Hematopoietic multipotent progenitor cell (in vitro differentiated cells): ENCODE measurements at places on chromosomes 1 and 21.

- no peak for DNase-seq
Observed at GRCh38 chr1:5798151-5798730, 194.0 kb downstream of the NPHP4 start.

GRCh38 chr1:202161151-202162046 lies 997 bp upstream of the PTPN7 start:
- no peak for DNase-seq

DNA sequence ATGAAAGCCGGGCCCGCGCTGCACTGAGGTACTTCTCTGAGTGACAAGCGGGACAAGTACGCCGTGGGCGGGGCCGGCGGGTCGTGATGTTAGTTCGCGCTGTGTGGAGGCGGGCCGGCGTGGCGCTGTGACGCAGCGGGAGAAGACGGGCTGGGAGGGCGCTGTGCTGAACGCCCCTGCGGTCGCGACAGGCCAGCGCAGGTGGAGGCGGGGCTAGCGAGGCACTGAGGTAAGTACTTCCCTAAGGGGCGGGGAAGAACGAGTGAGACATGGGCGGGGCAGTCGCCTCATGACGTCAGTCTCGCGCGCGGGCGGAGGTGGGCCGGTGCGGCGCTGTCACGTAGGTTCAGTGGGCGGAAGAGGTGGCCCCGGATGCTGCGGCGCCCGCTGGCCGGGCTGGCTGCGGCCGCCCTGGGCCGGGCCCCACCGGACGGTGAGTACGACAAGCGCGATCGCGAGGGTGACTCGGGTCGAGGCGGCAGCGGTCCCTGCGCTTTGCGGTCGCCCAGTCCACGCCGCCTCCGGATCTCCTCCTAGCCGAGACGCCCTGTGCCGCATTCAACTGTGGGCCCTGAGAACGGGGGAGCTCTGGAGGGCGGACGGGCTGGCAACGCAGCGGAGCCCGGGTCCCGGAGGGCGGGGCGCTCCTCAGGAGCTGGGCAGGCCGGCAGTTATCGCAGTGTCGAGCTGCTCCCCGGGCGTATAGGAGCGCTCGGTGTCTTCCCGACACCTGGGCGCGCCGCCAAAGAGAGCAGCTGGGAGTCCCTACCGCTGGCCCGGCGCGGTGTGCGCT lies at the start of gene GUK1:
TSS of gene GUK1 (plus strand) at position 349 of the 793 bp plus-strand sequence. CDS start at position 373, 24 bp downstream.
- DNase-seq = peak; percentile 100

GRCh38 chr1:96464522-96464921 lies 257.1 kb upstream of the PTBP2 start:
- no peak for DNase-seq

DNA sequence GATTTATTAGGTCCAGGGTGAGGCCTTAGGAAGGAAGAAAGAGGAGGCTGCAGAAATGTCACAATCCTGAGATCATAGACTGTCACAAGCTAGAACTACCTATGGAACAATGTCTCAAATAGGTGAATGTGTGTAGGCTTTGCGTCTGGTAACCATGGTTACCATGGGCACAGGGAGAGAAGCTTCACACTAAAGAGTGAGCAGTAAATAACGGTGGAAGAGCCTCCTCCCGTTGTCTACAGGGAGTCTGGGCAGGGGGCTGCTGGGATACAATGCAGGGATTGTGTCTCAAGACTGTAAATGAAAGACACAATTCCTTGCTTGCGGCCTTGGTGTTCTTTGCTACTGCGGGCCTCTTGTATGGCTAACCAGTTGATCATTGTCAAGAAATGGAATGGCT lies 28.2 kb upstream of the KCNJ6 start:
- DNase-seq = no peak

- DNase-seq = no peak
Observed at GRCh38 chr1:160935527-160936258, 18.9 kb downstream of the ITLN2 start.

DNA sequence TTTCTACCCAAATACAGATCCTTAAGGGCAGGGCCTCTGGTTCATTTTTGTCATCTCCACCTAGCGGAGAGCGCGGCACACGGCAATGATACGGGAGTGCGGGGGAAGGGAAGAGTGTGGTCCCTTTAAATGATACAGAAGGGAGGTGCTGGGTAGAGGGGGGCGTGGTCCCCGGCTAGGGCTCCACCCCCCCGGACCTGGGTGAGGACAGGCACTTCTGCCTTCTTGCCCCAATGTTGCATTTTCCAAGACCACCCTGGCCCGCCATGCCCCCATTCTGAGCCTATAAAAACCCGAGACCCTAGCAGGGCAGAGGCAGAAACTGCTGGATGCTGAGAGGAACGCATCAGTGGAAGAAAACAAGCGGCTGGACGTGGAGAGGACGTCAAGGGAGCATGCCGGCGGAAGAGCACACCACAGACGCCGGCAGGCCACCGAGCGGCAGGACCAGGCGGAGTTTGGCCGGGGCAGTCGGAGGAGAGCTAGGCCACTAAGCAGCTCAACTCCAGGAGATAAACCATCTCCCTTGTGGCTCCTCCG lies 30.0 kb downstream of the LRRC3 start:
- DNase-seq = no peak

- no peak for DNase-seq
Observed at GRCh38 chr1:71781450-71781849, 500.9 kb downstream of the NEGR1 start.

DNA sequence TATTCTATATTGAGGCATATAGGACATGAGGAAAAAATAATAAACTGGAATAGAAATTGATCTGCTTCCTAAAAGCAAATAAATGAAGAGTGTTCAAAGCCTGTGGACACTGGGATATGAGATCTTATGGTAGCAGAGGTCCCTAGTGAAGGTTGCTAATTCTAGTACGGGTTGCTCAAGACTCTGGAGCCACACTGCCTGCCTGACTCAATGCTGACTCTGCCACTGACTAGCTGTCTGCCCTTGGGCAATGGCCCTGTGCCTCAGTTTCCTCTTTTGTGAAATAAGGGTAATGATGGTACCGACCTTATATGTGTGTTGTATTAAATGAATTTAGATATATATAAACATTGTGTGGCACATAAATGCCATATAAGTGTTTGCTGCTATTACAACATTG lies 59.0 kb upstream of the C1orf53 start:
- DNase-seq = no peak

DNA sequence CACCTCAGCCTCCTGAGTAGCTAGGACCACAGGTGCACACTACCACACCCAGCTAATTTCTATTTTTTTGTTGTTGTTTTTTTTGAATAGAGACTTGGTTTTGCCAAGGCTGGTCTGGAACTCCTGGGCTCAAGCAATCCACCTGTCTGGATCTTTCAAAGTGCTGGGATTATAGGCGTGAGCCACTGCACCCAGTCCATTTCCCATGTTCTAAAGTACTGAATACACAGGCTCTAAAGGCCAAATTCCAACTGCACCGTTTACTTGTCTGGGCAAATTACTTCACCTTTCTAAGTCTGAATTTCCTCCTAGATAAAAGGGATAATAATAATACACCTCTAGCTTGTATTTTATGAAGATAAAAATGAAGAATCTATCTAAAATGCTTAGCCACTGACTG lies 39.6 kb downstream of the FRRS1 start:
- no peak for DNase-seq
